ENCODE measurements at places on chromosomes 11 and 22.

GRCh38 chr11:1570001-1570453, 2.0 kb downstream of the DUSP8 start:
- no peak for DNase-seq

GRCh38 chr22:44389181-44389580, 76.4 kb upstream of the SHISAL1 start:
- no peak for DNase-seq

DNA sequence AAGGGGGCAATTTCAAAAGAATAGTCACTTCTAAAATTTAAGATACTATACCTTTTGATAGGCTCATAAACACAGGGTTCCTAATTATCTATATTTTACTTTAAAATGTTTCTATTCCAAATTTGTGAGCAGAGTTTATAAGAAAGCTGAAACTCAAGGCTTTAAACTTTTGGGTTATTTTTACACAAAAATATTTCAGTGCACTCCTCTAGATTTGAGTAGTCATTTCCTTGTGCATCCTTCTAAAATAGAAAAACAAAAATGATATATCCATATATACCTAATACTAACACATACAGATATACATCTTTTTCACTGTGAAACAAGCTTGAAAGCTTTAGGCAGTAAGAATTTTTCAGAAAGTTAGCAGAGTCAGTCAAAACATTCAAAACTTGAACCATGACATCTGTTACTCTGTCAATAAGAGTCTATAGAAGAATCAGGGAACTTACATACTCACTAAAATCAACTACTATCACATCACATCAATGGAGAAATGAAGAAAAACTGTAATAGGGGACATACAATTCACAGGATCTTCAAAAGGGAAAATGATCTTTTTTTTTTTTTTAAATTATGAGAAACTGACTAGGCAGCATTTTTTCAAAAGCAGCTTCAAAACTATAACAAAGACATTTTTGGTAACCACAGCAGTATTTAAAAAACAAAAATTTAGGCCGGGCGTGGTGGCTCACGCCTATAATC, 5.1 kb downstream of the PHF21A start:
- DNase-seq = no peak

DNA sequence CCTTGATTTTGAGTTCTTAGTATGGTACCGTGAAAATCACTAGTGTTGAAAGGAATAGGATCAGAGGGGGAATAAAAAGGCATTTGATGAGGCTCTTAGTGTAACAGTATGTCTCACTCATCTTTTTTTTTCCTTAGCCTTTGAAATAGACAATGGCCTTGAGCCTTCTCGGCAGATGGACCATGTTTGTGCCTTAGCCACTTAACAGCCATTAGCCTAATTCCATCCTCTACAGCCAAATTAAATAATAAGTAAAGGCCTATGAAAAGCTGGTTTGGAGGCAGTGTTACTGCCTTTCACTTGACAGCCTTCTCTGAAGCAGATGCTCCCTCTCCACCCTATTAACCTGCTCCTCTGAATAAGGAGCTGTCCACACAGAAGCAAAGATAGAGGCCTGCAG, 580.7 kb downstream of the NTM start:
- DNase-seq = no peak

DNA sequence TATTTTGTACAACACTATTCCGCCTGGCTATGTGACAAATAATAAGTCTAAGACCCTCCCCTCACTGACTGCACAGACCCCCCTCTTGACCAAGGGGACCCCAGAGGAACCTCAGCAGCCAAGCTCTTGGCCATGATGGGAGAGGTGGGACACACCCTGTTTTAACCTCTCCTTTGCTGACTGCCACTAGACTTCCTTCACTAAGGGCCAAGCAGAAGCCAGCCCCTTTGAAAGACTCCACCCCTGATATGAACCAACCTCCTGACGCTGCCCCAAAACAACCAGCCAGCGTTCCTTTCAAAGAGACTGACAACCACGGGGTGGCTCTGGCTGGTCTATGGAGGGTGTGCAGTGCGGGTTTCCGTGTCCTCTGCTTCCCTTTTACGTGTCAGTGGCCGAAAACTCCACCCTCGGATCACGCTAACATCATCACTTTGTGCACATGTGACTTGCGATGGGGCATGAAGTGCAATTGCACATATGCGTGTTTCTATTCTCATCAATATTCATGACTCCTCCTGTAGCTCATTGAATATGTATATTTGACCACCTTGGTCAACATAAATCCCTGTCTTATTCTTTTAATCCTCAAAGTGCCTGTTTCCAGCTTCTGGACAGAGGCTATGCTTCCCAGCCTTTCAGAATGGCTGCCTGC, 643.9 kb downstream of the TBC1D22A start:
- no peak for DNase-seq

DNA sequence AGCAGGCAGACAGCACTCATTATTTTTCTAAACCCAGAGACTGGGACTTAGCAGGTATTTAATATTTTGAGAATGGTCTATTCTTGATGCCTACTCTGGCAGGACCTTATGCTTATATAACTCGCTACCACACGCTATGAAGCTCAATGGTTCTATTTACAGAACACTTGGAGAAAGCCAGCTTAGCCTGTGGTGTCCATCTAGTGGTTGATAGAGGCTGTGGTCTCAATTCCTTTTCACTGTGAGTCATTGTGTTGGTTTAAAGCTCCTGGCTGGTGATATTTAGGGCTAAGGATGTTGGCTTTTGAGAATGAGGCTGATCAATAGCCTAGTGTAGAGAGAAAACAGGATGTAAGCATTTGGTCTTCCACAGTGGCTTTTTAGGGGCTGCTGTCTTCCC, 206.4 kb downstream of the DBX1 start:
- DNase-seq = no peak

- DNase-seq = no peak
Measured at GRCh38 chr11:27353593-27354358, 9.2 kb downstream of the CCDC34 start.

DNA sequence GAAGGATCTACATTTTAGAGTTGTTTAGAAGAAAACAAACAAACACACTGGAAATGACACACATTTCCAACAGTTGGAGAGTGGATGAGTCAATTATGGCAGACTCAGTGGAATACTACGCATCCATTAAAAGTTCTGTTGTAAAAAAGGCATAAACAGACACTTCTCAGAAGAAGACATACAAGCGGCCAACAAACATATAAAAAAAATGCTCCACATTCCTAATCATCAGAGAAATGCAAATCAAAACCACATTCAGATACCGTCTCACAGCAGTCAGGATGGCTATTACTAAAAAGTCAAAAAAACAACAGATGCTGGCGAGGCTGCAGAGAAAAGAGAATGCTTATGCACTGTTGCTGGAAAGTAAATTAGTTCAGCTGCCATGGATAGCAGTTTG, 298.2 kb downstream of the DDX10 start:
- no peak for DNase-seq

DNA sequence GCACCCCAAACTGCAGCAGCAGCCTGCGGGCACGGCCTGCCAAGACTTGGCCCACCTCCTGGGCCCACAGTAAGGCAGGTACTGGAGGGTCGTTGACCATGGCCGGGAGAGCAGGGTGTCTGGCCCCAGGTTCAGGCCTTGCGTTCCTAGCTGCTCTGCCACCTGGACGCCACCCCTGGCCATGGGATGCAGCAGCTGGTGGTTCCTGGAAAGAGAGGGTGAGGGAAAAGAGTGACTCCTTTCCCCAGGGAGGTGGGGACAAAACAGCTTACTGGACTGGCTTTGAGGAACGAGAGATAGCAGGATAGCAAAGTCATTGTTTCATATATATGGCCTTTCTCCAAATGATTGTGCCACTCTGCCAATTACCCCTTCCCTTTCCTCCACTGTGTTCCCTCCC, 1.8 kb downstream of the BSCL2 start:
- DNase-seq = no peak

DNA sequence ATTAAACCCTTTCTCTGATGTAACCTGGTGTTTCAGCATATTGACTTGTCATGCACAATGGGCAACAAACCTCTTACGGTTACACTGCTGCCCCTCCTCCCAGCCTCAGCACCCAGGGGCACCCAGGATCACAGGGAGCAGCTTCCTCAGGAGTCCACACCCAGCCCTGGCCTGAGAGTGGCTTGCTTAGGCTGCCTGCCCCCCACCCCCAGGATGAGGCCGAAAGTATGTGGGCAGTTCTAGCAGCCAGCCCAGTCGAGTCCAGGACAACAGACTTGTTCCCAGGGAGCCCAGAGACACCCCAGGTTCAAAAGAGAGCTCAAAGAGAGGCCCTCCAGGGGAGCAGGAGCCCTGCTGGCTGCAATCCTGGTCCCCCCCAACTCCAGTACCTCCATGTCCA, 108.1 kb upstream of the THY1 start:
- DNase-seq = no peak

DNA sequence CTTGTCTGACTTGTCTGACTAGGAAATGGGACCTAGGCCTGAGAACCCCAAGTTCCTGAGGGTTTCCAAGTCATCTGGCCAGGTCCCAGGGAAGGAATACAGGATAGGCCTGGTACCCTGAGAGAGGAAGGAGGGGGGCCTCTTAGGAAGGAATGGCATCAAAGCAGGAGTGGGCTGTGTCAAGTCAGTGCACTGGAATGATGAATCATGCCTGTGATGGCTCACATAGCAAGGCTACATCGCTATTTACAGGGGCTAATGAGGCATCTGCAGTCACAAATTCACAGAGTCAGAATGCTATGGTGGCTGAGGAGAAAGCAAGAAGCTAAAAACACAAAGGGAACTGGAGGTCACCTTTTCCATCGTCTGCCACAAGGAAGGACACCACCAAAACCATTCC, 247.3 kb downstream of the NXPE2 start:
- no peak for DNase-seq

- no peak for DNase-seq
Measured at GRCh38 chr11:120306519-120307242, 18.4 kb upstream of the TLCD5 start.

GRCh38 chr22:38490475-38490874, 15.6 kb downstream of the DDX17 start:
- no peak for DNase-seq

DNA sequence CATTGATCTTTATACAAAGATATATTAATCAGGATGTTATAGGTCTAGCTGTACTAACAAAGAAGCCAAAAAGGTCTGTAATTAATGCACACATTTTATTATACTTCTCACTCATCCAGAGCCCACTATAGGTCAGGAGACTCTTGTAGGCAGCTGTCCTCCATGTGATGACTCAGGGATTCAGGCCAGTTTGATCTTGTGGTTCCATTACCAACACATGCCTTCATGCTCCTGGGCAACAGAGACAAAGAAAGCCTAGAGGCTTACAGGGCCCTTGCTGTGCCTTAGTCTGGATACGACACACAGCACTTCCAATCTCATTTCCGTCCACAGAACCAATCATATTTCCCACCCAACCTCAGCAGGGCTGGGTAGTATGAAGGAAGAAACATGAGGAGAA, 150.3 kb upstream of the NCAM1 start:
- DNase-seq = no peak

DNA sequence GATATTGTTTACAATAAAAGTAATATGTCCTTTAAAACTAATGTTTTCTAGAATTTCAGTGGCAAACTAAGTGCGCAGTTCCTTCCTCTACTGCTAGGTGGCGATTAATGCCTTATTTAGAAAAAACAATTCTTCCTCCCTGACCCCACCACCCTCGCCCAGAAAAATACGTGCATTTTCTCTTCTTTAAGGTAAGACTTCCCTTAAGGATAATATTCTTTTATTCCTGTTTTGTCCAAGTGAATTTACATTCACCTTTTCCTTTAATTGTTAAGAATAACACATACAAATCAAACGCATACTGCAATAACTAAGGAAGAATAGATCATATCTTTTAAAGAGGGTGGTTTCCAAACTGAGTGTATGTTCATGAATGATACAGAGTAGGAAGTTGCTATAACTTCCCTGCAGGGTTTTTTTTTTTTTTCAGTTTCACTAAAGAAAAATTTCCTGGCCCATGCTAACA, 17.0 kb upstream of the PSMA1 start:
- peak; percentile 28 for DNase-seq

DNA sequence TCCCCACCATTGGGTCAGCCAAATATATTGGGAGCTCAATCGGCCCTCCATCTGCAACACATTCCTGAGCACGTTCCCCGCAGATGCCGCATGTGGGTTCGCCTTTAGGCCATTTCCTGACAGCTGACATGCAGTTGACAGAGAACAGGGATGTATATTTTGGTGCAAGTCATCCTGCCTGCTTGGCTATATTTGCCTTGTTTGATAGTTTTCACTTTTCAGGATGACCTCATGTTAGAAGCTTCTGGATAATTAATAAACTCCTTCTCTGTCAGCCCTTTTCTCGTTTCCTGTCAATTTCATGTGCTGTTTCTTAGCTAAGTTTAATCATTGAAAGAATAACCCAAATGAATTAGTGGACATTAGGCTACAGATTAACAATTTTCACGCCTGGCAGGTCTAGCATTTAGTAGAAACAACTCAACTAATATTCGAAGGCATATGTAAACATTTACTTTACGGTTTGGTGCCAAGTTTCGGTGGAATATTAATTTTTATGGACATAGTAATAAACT, 105.8 kb upstream of the SLC5A12 start:
- DNase-seq = no peak

- no peak for DNase-seq
Measured at GRCh38 chr11:61957021-61957770, 7.0 kb downstream of the BEST1 start.

DNA sequence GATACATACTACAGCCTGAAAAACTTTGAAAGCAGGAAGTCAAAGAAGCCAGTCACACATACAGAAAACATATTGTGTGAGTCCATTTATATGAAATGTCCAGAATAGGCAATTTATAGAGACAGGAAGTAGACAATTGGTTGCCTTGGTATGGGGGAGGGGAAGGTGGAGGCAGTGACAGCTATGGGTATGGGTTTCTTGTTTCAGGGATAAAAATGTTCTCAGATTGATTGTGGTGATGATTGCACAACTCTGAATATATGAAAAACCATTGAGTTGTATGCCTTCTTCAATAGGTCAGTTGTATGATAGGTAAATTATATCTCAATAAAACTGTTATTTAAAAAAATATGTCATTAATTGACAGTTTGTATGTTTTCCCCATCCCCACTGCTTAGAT, 137.6 kb downstream of the SNX19 start:
- no peak for DNase-seq

GRCh38 chr22:46370584-46371291, 35.2 kb downstream of the TRMU start:
- DNase-seq = no peak

DNA sequence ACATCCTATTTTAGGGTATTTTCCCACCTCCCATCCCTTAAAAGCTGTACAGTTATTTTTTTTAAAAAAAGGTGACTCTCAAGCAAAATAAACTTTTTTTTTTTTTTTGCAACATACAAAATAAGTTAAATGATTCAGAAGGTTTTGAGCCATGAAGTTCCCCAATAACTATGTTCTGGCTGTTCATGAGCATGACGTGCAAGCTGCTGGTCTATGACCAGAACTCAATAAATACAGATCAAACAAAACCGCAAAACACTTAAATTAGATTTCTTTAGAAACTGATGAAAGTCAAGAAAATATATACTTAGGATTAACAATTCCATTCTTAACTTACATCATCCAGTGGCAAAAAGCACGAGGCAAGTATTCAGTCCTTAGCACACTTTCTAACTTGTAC, 24.1 kb upstream of the CLNS1A start:
- DNase-seq = no peak

All from stimulated activated CD4-positive, alpha-beta T cell treated with anti-CD3 and anti-CD28 coated beads, Interleukin-4, amount 100 ng/mL, for 1 hour (primary cell).